Endodermal cell (in vitro differentiated cells): ENCODE measurements at places on chromosomes 5 and 9. TPM values are rescaled to one million over a fixed set of nuclear protein-coding genes. Genes with fewer than 3 reads are reported as not detected.

GRCh38 chr9:121071756-121072421, 2.9 kb upstream of the CNTRL start:
- no peak for DNase-seq

MAMDC4 gene
- total RNA-seq = 13.1 and 15.4 TPM in 2 replicates

- DNase-seq = no peak
These were observed 52.6 kb upstream of the RNU6ATAC start for GRCh38 chr9:134216961-134217360.

- DNase-seq = no peak
These were observed 377.0 kb upstream of the RIOK2 start for GRCh38 chr5:97559827-97560598.

GRCh38 chr5:24145806-24146205, 499.0 kb downstream of the CDH10 start:
- no peak for DNase-seq

ZFP37 gene
- total RNA-seq = 4.2 TPM in 2 replicates

TAF11L3 gene
- not detected in 2 replicates for total RNA-seq

DNA sequence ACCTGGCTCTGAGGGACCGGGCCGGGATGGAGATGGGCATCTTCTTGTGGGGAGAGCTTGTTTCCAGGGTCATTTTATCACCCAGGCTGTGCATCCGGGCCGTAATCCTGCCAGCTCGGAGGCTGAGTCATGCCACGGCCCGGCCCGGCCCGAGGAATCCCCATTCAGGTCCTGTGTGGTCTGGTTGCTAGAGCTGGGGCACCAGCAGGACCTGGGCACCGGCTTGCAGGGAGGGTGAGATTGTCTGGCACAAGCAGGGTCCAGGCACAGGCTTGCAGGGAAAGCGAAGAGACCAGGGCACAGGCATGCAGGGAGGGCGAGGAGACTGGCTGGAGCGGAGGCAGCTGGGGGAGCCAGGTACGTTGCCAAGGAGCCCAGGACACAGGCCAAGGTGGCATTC, 106.8 kb downstream of the RXRA start:
- no peak for DNase-seq

GRCh38 chr9:15231788-15232635, 75.0 kb downstream of the TTC39B start:
- DNase-seq = peak; percentile 79

DNA sequence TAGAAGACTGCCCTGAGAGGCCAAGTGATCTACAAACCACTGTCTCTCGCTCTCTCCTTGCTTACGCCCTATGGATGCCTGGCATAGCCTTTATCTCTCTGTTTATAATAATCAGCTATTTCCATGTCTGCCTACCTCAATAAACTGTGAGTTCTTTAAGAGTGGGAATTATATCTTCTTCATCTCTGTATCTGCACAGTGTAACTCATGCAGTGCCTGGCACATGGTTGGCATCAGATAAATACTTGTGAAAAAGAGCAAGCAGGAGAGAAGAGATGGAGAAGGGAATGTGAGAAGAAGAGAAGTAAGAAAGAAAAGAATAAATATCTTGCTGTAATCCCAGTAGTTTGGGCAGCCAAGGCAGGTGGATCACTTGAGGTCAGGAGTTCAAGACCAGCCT, 94.6 kb upstream of the TNPO1 start:
- DNase-seq = no peak

GRCh38 chr9:72365525-72366256, 683 bp upstream of the ZFAND5 start:
- DNase-seq = peak; percentile 87
